Thyroid gland (tissue), 4 donors: ENCODE measurements at places on chromosomes 7 and 10. TPM values are rescaled to one million over a fixed set of nuclear protein-coding genes. Genes with fewer than 3 reads are reported as not detected.

DNA sequence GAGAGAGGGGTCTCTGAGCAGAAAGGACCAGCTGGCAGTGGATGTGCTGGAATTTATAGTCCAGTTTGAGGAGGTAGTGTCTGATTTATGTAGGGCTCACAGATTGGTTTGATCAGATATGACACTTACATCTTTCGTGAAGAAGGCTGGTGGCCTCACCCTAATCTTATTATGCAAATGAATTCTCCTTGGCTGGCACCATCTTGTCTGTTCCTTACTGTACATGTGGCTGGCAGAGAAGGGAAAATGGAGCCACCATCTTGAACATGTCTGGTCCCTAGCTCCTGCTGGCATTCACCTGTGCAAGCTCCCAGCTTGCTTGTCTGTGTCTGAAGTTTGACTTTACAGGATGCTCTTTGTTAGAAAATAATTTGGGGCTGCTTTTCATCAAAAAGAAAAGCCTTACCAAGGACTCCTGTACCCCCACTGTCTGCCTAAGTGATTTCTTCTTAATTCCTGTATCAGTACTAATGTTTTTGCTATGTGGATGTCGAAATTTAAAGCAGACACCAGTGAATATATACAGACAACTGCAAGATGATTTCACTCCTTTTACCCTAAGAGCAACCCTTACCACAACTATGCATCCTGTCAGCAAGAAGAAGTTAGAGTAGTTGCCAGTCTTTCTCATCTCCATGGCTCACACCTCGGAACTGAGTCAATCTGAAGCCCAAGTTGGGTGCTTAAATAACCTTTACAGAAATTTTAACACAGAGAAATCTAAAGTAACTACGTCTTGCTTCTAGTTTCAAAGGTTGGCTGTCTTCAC is 322.0 kb upstream of the SEMA3D start:
- no peak for DNase-seq

GRCh38 chr7:70700941-70701425 is 431.0 kb upstream of the GALNT17 start:
- no peak for DNase-seq

DNA sequence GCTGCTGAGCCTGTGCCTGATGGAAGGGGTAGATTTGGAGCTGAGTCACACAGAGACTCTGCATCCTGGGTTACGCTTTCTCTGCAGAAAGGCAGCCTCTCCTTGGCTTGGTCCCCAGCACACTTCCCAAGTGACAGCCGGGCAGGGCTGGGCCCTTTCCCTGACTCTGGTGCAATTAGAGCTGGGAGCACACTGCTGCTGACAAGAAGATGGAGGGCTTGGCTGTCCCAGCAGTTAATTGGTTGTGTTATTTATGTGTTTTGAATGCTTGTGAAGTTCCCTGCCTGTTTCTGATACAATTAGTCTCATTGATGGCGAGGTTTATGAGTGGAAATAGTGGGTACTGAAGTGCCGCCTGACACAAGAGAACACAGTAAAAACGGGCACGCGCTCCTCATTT is 123.6 kb downstream of the TCERG1L start:
- DNase-seq, result no peak

DNA sequence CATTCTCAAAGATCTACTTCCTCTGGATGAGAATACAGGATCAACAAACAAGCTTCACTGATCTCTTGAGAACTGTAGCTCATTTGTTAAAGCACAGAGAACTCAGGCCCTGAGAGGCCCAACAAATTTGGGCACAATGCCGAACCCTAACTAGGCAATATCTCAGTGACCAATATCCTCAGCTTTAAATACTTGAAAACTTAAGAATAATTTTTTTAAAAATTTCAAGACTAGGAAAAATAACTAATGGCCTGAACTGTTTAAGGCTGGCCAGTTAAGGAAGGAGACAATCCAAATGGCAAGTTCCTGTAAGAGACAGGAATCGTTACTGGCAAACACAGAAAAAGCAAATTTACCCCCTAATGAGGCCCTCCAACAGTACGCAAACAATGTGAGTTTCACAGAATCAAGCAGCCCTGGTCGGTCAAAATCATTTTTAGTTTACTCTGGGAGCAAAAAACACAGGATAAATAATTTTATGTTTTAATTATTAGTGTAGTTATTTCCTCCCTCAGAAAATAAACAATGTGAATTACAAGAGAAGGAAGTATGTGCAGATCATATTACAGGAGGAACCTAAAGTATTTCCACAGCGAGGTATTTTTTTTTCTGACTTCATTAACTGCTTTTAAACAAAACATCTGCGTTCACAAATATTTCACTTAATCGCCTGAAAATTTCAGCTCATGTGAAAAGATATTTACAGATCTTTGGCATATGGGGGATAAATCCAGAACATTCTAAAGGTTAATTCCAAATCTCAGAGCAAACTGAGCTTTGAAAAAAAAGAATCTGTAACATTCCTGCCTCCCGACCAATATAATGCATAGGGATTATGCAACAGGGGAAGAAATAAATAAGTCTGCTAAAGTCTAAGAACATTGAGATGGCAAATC is 39.5 kb downstream of the NT5C2 start:
- DNase-seq, result peak; percentile 84

DNA sequence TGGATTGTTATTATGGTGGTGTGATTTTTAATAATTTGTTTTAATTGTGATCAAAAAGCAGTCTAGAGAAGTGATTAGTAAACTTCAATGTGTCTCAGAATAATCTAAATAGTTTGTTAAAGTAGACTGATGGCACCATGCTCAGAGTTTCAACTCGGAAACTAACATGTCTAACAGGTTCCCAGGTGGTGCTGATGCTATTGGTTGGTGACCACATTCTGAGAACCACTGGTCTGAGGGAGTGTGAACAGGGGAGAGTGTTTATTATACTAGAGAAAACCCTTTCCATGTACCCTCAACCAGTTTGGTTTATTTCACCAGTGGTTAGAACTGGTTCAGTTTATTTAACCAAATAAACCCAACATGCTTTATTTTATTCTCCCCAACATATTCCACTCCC is 42.0 kb upstream of the LSM8 start:
- no peak for DNase-seq

DNA sequence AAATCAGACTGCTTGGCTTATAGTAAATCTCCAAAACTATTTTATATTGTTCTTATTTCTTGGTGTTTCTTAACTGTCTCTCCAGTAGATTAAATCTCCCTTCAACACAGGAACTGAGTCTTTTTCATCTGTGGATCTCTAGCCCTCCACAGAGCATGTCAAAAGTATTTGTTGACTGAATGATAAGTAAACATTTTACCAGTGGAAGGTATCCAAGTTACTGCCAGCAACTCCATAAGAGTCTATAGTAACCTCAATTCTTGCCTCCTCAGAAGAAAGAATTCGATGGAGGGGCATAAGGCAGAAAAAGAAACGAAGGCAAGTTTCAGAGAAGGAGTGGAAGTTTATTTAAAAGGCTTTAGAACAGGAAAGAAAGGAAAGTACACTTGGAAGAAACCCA is 293.9 kb upstream of the DKK1 start:
- DNase-seq, result no peak

Gene FAM13C
- total RNA-seq, result 16.5 TPM

Gene FBXW4
- 72.2 TPM for total RNA-seq

Gene CELF2
- 28.7 TPM for total RNA-seq

Gene HK1
- 201 TPM for total RNA-seq
